ENCODE measurements at places on chromosomes 3 and 15. TPM values are rescaled to one million over a fixed set of nuclear protein-coding genes. Genes with fewer than 3 reads are reported as not detected.

DNA sequence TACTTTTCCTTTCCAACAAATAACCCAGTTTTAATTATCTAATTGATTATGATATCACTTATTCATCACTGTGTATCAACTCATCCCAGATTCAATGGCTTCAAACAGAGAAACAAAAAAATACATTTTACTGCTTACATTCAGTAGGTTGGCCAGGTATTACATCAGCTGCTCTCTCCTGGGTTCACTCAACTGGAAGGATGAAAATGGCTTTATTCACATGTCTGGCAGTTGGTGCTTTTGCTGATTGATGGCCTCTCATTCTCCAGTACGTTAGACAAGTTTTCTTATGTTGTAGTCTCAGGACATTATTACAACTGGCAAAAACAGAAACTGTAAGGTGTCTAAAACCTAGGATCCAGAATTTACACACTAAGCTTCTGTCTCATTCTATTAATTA, 811.0 kb upstream of the ALCAM start:
- DNase-seq = no peak
- H3K36me3 ChIP-seq = no peaks in the 10 kb centered on the region

DNA sequence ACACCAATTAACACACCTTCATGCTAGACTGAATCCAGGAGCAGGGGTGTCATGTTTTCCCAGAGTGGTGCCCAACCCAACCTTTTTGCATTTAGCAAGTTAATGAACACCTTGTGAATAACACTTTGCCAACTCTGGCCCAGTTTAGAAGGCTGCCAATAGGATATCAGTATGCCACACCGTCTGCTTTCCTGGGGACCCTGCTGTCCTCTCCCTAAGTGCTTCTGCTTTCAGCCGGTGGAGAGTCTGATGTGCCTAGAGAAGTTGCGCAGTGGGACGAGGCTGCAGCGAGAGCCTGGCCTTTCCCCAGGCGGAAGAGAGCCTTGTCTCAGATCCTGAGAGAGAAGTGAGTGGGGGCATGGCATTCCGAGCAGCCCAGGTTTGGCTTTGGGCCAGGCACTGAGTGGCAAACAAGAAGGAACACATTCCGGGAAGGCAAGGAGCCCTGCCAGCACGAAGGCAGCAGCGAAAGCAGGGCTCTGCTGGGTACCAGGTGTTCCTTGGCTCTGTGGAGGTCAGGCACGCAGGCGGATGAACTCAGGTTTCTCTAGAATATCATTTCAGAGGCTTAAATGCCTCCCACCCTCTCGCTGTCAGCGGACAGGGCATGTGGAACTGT, 36.9 kb downstream of the SENP8 start:
- no peaks in the 10 kb centered on the region for H3K27me3 ChIP-seq
- no peaks in the 10 kb centered on the region for H3K4me1 ChIP-seq
- H3K36me3 ChIP-seq = no peaks in the 10 kb centered on the region
- peak overlapping the region; percentile 16 for H3K4me3 ChIP-seq
- DNase-seq = peak; percentile 96
- peak overlapping the region; percentile 92 for H3K27ac ChIP-seq

DNA sequence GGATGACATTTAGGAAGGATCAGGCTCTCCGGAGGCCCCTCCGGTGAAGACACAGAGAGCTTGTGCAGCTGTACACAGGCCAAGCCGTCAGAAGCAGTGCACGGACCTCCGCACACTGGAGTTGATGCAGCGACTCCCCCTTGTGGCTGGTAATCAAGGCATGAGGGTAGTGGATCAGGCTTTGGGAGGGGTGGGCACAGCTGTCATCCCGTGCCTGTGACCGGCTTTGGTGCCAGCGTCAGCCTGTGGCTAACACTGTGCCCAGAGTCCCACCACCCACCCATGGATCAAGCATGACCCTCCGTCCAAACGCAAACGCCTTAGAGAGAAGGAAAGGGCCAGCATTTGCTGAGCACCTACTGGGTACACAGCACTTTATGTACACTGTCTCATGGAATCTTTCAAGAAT, 8.2 kb upstream of the GRIP2 start:
- H3K27ac ChIP-seq = no peak overlapping the region
- H3K27me3 ChIP-seq = no peaks in the 10 kb centered on the region
- peak; percentile 34 for DNase-seq
- no peak overlapping the region for H3K4me3 ChIP-seq

Gene PROK2
- polyA plus RNA-seq = 0.09 TPM

DNA sequence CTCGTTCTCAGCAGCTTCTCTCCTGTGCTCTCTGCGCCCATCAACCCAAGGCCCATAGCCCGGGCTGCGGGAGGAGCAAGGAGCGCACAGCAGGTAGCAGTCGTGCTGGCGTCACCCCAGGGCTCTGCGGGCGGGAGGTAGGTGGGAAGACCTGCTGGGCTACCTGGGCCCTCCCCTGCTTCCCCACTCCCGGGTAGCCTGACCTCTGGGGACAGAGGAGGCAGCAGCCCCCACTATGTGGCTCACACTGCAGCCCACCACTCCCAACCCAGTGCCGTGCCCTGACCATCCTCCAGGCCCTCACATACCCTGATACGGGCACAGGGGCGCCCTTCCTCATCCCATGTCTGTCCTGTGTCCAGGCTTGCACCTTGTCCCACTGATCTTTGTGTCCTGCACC, 171.0 kb downstream of the NSMCE3 start:
- DNase-seq = no peak
- no peak overlapping the region for H3K4me3 ChIP-seq
- no peaks in the 10 kb centered on the region for H3K4me1 ChIP-seq
- no peak overlapping the region for H3K27ac ChIP-seq
- H3K27me3 ChIP-seq = no peaks in the 10 kb centered on the region

DNA sequence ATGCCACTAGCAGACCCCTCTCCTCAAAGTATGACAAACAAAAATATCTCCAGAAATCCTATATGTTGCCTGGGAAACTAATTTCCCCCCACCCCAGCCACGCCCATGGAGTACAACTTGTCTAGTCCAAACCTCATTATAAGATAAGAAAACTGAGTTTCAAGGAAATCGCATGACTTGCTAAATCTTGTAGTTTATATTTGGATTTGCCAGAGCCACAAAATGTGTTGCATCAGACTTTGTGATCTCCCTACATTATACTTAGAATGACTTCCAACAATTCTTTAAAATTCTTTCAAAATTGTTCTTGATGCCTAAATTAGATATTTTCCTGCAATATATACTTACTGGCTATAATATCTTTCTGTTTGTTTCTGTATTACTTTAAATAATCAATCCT, 1034.4 kb downstream of the IGSF11 start:
- DNase-seq = no peak
- no peak overlapping the region for H3K27ac ChIP-seq
- H3K36me3 ChIP-seq = no peaks in the 10 kb centered on the region

Gene TPRG1
- 1.2 TPM for polyA plus RNA-seq

Gene MKRN3
- polyA plus RNA-seq = 0.42 TPM

DNA sequence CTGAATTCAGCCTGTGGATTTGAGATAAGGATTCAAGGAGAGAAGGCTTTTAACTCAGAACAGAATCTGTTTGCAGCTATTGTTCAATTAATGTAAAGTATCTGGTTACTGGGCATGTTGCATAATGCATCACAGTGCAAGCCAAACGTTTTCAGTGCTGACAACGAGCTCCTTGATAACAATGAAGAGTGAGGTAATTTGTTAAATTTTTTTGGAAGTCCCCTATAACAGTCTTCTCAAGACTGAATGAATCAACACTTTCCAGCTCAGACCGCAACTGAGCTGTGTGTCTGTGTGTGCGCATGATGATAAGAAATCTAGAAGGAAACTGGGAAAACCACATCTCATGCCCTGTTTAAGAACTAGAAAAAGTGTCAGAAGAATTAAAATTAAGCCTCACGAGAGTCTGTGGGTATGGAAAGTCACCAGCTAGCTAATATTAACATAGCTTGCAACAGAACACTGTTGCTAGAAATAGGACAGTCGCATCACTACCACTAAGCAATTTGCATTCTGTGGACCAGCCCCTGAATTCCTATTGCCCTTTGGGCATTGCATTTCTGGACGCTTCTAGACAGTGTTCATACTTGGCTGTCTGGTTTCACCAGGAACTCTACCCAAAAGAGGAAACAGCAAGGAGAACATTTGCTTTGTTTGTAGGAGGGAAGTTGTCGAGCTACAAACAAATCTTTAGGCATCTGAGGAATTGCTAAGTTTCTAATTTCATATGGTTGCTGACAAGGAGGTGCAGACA, 43.7 kb upstream of the ATP2C1 start:
- H3K36me3 ChIP-seq = no peaks in the 10 kb centered on the region
- peaks cover 8% of the 10 kb centered on the region for H3K4me1 ChIP-seq
- H3K4me3 ChIP-seq = peak overlapping the region; percentile 11

DNA sequence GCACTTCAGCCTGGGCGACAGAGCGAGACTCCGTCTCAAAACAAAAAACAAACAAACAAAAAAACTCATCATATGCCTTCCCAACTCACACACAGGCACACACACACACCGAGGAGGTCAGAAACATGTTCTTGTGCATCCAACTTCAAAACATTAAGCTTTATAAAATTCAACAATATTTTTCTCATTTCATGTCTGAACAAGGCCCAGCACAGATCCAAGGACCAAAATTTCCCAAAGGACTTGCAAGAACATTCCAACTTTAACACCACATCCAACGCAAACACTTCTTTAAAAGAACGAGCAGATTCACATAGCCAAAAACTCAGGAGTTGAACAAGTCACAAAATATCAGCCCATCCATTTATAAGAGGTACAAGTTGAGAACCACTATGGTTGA, 148.4 kb downstream of the MAGI1 start:
- H3K4me1 ChIP-seq = no peaks in the 10 kb centered on the region
- H3K4me3 ChIP-seq = no peak overlapping the region
- no peak overlapping the region for H3K27ac ChIP-seq
- no peak for DNase-seq

DNA sequence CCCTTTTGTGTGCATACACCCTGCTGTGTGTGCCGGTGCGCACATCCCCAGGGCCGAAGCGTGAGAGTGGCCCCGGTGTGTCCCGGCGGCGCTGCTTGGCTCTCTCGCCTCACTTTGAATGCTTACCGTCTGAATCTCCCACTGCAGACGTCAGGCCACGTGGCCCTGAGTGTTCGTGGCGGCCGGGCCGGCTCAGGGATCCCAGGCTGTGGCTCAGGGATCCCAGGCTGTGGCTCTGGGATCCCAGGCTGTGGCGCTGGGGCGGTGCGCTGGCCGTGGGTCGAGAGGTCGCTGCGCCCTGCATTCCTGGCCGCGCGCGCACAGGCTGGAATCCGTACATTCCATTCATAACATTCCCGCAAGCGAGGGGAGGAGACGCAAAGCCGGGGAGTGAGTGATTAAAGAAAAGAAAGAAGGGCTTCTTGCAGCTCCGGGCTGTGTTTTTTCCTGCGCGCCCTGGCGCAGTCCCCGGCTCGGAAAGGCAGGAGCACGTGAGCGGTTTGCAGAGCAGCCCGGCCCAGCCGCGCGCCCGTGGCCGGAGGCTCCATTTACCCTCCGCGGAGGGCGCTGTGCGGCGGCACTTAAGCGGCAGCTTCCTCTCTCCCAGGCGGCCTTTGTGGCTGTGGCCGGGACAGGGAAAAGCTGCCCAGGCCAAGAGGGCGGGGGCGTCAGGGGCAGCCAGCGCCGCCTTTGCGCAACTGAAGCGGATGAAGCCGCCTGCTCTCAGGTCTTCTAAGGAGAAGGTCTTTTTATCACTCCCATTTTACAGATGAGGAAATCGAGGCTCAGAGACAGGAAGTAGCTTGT, 87.0 kb upstream of the ALDH1L1 start:
- peak; percentile 55 for DNase-seq
- no peaks in the 10 kb centered on the region for H3K27me3 ChIP-seq
- H3K36me3 ChIP-seq = no peaks in the 10 kb centered on the region
- peak overlapping the region; percentile 19 for H3K4me3 ChIP-seq
- H3K4me1 ChIP-seq = peaks cover 46% of the 10 kb centered on the region

Gene SCN5A
- 0.07 TPM for polyA plus RNA-seq

Gene EFCC1
- polyA plus RNA-seq = 2.2 TPM

DNA sequence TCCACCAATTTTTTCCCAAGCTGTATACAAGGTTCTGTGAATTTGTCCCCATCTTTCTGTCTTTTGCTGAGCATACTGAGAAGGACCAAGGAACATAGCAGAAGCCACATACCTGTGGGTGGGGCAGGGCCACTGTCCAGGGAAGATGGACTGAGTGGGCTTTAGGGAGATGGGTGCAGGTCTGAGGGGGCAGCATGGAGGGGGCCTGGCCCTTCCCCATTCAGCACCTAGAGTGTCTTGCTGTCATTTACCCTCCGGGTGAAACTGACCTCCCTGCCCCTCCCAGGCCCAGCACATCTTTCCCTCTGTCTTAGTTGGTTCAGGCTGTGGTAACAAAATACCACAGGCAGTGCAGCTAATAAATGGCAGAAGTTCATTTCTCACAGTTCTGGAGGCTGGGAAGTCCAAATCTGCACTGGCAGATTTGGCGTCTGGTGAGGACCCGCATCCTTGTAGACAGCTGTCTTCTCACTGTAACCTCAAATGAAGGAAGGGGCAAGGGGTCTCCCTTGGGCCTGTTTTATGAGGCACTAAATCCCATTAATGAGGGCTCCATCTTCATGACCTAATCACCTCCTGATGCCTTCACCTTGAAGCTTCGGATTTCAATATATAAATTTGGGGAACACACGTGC, 180.0 kb upstream of the SMAD3 start:
- H3K4me1 ChIP-seq = peaks cover 8% of the 10 kb centered on the region
- H3K27me3 ChIP-seq = no peaks in the 10 kb centered on the region
- H3K4me3 ChIP-seq = no peak overlapping the region
- H3K27ac ChIP-seq = no peak overlapping the region

DNA sequence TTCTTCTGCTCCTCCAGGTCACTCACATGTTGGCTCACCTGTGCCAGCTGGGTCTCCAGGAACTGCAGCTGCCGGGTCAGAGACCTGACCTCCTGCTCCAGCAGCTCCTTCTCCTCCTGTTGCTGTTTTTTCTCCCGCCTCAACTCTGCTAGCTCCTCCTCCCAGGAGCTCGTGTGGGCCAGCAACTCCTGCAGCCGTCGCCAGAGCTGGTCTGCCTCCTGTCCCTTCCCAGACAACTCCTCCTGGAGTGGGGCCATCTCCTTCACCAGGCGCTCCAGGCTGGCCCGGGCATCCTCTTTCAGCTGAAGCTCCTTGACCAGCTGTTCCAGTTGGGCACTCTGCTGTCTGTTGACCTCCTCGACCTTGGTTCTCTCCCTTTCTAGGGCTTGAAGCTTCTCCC, 24.5 kb downstream of the CXCR6 start:
- DNase-seq = no peak
- no peaks in the 10 kb centered on the region for H3K4me1 ChIP-seq
- no peak overlapping the region for H3K27ac ChIP-seq
- H3K27me3 ChIP-seq = no peaks in the 10 kb centered on the region
